ENCODE measurements at places on chromosomes 7 and 10. TPM values are rescaled to one million over a fixed set of nuclear protein-coding genes. Genes with fewer than 3 reads are reported as not detected.

DNA sequence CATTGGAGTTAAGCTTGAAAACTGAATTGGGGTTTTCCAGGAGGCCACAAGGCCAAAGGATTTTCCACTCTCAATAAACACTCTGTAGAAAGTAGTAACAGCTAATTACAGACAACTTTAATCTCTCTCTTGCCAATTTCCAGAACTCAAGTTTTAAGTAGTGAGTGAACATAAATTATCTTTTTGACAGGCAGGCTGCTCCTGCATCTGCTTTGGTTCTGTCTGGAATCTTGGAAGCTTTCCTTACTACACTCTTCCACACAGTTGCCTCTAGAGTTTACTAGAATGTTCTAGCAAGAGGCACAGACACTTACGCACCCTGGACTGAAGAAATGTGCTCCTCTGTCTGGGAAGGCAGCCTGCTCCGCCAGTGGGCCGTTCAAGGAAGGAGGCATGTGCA, 90.5 kb upstream of the WAC start:
- no peak for DNase-seq

DNA sequence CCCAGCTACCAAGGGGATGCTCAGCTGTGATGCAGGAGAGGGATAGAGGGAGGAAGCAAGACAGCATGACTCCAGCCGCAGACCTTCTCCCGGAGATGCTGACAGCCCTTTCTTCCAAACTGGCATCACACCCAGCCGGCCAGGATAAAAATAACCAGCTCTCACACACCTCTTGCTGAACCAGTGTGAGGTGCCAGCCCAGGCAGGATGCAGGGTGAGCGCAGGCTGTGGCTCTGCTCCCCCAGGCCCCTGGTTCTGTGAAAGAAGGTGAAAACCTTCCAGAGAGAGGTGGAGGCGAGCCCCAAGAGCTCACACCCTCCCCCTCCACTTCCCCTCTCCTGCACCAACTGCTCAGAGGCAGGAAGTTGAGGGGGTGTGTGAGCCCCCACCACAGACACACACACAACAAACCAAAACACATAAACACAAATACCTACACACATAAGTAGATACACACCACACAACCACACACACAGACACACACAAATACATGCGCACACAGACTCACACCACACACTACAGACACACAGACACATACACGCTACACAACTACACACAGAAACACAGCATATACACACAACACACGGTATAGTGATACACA, 4.0 kb downstream of the GPR15LG start:
- no peak for DNase-seq

- DNase-seq: no peak
Measured at GRCh38 chr10:74643596-74643975, 182.8 kb upstream of the KAT6B start.

GRCh38 chr10:35577926-35578617, 27.1 kb upstream of the GJD4 start:
- DNase-seq: no peak

- DNase-seq: no peak
Measured at GRCh38 chr7:67505449-67505848, 508.8 kb downstream of the TYW1 start.

DNA sequence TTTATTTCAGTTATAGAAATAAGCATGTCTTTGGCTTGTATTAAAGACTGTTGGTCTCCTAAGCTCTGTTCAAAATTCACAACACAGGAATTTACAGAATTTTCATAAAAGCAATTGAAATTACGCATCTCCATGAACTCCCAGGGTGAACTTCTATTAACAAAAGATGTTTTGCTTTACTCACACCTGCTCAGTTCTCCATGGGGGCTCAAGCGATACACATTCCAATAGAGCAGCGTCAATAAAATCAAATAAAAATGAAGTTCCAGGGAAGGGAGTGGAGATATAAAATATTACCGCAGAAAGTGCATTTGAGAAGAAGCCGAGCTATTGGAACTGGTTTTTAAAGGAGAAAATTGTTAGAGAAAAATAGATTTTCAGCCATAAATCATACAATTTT, 41.5 kb upstream of the ZNF438 start:
- peak; percentile 40 for DNase-seq

DNA sequence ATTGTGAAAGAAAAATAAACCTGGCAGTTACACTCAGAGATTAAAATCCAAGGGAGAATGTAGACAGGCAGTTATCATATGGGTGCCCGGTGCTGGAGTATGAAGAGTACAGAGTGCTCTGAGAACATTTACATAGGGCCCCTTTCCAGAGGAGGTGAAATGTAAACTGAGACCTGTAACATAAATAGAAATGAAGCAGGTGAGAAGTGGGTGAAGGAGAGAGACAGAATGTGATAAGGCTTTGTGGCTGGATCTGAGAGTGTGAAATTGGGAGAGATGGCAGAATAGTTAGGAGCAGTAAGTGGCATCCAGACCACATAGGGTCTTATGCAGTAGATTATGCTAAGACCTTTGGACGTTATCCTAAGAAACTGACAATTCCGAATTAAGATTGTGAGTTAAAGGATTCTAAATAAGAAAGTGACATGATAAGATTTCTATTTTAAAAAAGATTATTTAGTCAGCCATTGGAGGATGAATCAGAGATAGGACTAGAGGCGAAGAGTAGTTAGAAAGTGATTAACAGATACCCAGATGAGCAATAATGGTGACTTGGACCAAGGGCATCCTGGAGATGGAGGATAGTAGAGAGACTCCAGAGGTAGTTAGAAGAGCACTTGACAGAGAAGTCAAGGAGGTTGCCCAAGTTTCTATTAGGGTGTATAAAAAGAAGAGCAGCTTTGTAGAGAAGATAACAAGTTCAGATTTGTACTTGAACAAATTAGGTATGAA, 36.7 kb downstream of the DNAH11 start:
- DNase-seq: no peak

DNA sequence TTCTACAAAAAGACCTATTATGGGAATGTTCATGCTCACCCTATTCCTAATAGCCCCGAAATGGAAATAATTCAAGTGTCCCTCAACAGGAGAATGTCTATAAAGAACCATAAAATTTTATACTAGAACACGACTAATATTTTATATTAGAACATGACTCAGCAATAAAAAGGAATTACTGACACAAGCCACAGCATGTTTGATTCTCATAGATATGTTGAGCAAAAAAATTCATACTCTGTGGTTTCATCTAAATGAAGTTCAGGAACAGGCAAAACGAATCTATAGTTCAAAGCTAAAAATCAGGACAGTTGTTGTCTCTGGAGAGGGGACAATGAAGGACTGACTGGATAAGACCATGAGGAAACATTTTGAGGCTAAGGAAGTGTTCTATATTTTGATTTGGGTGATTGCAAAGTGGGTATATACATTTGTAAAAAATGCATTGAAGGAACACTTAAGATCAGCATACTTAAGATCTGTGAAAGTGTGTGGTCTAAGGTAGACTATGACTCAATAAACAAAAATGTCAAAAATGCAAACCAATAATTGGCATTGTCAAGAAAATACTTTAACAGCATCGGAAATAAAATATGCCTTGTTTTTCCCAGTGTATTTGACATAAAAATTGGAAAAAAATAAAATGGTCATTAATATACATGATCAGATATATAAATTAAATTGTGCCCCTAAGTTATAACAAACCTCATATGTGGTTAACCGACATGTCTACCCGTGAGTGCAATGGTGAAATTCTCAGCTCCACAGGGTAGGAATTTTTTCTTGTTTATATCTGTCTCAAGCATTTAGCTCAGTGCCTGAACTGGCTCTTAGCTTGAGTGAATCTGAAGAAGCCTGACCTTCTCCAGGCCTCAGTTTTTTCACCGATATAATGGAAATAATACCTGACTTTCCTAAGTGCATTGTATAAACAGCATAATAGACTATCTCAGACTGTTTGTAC, 124.9 kb upstream of the CTTNBP2 start:
- DNase-seq: no peak

DNA sequence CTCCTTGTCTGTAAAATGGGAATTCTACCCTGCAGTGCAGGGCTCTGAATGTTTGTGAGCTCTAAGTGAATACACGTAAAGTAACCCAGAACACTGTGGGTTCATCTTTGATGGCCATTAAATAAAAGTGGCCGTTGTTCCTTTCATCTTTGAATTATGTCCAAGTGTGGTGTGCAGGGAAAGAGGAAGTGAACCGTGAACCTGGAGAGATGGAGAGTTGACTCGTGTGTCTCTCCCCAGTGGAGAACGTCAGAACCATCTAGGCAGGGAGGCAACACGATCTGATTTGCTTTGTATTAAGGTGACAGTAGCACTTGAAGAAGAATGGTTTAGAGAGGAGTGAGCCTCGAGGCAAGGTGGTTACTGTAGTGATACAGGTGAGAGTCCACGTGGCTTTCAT, 93.5 kb upstream of the GJD4 start:
- DNase-seq: no peak

- DNase-seq: no peak
Measured at GRCh38 chr7:154672659-154673415, 330.1 kb downstream of the PAXIP1 start.

DNA sequence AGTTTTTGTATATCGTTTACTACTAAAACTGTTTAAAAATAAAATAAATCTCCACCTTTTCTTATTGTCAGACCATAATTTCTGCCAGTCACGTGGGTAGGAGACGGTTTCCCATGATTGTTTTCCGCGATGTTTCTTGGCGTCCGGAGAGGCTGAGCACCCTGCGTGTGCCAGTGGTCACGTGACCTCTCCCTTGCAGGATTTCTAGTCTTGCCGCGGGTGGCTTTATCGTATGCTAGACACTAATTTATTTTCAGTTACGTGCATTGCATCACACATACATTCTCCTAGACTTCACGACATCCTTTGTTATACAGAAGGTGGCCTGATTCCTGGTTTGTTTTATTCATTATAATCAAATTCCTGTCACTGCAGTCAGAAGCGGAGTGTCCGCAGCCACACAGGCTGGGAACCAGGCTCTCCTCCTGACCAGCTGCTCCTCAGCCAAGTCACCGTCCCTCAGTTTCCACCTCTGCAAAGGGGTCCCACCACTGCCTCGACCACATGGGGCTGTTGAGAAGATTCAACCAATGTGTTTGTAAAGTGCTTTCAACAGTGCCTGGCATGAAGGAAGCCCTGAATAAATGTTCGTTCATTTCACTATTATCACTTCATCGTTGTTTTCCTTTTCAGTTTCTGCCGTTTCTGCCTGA, 203.2 kb upstream of the PPP2R2D start:
- DNase-seq: no peak

GRCh38 chr7:158924956-158925355, 68.6 kb downstream of the DYNC2I1 start:
- no peak for DNase-seq

DNA sequence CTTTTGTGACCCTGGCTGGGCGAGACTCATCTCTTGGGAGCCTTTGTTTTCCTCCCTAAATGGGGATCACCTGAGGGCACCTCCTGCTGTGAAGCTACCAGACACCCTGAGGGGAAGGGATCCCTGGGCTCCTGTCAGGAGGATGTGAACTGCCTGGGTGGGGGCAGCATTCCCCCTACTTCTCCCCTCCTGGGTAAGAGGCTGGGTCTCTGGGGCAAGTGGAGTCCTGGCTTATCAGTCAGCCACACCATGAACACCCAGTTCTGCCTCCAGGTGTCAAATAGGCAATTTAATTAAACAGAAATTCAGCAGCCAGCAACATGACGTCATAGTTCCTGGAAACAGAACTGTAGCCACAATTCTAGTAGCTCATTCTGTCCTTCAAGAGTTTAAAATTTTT, 97.7 kb upstream of the RET start:
- no peak for DNase-seq

- no peak for DNase-seq
Measured at GRCh38 chr10:131186547-131187253, 124.8 kb downstream of the TCERG1L start.

DNA sequence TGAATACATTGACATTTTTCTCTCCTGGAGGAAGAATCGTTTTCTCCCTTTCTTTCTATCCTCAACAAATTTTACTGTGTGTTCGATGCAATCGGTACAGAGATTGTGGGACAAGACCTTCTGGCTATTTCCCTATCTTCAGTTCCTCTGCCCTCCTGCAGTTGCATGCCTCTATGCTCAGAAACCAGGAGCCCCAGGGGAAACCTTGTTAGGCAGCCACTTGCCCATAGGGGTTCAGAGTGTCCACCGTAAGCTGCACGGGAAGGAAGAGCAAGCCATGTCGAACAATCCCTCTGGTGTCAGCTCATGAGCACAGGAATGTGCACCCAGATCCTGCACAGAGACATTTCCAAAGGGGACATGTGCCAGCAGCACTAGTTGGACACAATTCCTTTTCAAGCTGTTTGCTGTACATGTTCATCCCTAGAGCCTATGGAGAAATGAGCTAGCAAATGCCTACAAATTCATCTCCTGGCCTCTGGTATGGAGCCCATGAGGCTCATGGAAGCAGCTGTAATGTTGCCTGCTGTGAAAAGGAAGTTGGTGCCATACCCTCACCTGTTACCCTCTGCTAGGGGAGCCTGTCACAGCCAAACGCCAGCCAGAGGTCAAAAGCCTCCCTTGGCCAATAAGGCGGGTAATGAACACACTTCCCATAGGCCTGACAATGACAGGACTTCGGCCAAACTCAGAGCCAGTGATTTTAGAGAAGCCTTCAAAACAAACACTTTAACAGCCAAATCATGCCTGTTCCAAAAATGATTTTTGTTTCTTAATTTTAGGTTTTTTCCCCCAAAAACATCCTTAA, 35.9 kb upstream of the ASAH2 start:
- peak; percentile 28 for DNase-seq

GRCh38 chr10:101225846-101226421, 3.3 kb downstream of the LBX1 start:
- DNase-seq: peak; percentile 22

DNA sequence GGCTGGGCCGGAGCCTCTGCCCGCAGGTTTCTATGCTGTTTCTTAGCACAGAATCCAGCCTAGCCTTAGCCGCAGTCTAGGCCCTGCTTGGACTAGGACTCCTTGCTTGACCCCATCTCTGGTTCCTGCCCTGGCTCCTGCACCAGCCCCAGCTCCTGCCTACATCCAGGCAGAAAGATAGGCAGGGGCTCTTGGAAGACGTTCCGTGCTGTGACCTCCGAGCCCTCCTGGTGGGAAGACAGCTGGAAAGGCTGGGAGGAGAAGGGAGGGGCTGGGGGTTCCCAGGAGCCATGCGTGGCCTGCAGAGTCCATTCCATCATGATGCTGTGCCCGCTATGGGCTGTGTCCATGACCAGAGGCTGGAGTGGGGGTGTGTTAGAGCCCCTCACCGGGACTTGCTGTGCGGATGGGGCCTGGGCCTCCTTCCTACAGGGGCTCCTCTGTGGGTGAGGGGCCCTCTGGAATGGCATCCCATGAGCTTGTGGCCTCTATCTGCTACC, 26.2 kb downstream of the RAMP3 start:
- DNase-seq: no peak

GRCh38 chr7:50633414-50633710, 68.2 kb upstream of the DDC start:
- no peak for DNase-seq

Gene MBL2
- not detected for total RNA-seq

Gene STAM
- 40.5 TPM for total RNA-seq

Gene SPDYE3
- not detected for total RNA-seq

Gene RTKN2
- 25.4 TPM for total RNA-seq

Gene IKZF5
- total RNA-seq: 10.5 TPM

Gene VPS50
- 12.3 TPM for total RNA-seq

Gene ARHGEF35
- 26.3 TPM for total RNA-seq

Gene ZNF107
- 55.3 TPM for total RNA-seq

Gene DIP2C
- total RNA-seq: 7.5 TPM

Gene CYP2C19
- total RNA-seq: 0.35 TPM

Gene STEAP4
- total RNA-seq: not detected

Gene ZC3HAV1L
- total RNA-seq: 10.1 TPM
